Germinal center (tissue), 1 donor: ENCODE measurements at places on chromosomes 3 and 15.

DNA sequence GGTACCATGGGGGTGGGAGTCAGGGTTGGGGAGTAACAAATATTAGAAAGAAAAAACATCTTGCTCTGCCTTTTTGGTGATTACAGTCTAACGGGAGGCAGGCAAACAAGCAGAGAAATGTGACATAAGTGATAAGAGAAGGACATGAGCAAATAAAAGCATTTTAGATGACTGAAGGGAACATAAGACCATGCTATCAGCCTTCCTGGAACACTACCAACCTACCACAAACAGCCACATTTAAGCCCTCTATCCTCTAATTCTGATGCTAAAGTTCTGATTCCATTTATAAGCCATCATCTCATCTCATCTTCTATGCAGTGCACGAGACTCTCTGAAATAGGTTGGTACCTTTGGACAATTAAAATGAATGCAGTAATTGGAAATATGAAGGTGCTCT is 243.4 kb upstream of the P2RY1 start:
- DNase-seq: no peak

DNA sequence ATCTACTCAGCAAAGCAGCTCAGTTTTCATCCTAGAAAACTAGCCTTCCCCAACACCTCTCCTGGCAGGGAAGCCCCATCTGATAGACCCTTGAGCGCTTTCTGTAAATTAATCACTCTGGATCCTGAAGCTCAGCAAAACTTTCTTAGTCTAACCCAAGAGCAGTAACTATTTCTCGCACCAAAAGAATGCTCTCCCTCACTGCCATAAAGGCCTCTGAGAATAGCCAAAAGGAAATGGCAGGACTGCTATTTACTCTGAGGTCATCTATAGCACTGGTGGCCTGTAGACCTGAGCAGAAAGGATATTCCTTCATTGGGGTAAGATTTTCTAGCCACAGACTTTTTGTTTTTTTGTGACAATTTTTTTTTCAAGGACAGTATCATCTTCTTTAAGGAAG is 345.8 kb upstream of the ADAMTS9 start:
- no peak for DNase-seq

GRCh38 chr3:28267984-28268849 is 26.8 kb downstream of the CMC1 start:
- no peak for DNase-seq

GRCh38 chr15:32781781-32782180 is 64.0 kb downstream of the GREM1 start:
- DNase-seq: no peak

DNA sequence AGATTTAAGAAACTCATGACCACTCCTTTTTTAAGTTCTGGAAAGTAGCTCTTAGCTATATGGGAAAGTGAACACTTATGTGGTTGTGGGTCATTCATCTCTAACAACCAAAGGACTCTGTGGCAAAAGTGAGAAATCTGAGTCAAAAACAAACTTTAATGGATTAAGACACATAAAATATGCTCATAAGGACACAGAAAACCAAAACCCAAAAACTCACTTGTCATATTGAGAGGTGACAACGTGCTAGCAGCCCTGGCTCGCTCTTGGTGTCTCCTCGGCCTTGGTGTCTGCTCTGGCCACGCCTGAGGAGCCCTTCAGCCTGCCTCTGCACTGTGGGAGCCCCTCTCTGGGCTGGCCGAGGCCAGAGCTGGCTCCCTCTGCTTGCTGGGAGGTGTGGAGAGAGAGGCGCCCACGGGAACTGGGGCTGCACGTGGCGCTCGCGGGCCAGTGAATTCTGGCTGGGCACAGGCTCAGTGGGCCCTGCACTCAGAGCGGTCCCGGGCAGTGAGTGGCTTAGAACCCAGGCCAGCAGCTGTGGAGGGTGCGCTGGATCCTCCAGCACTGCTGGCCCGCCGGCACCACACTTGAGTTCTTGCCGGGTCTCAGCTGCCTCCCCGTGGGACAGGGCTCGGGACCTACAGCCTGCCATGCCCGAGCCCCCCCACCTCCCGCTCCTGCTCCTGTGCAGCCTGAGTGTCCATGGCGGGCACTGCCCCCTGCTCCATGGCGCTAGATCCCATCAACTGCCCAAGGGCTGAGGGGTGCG is 30.3 kb upstream of the SKIL start:
- DNase-seq: no peak

DNA sequence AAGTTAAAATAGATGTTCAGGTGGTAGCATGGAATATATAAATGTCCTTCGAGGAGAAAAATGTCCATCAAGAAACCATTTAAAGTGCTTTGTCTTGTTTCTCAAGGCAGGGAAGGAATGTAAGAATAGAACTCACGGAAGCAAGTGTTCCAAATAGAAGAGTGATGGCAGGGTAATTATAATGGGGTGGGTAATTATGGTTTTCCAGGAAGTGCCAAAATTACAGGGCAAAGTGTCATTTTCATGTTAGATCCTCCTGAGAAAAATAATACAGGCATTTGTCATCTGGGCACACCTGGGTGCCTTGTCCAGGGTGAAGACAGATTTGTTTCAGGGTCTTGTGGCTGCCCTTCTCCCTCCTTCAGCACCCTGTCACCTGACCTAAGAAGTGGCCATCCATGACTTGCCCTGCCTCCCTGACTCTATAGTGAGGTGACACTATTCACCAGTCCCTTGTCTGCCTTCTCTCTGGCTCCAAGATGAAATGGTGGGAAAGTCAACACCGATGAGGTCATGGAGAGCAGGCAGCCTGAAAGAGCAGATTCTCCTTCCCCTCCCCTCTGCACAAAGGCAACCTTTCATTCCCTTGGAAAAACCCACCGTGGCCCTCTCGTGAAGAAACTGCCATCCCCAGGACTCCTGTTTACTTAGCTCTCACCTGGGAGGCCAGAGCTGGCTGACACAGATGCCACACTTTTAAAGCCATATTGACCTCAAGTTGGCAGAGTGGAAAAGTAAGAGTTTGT is 45.1 kb upstream of the AMOTL2 start:
- DNase-seq: no peak

DNA sequence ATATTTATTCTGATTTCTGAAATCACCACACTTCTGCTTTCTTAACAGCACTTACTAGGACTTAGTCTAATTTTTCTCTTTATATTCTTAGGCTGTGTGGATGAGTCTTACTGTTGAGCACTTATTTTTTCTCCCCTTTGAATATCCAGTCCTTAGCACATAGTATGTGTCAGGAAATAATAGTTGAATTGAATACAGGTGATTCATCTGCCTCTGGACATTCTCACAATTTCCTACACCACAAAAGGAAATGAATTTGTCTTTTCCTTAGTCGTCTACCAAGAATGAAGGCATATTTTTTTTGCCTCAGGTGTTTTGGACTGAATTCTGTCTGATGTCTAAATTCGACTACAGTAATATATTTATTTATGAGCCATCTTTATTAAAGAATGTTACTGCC is 204.2 kb downstream of the GHSR start:
- DNase-seq: no peak

- DNase-seq: no peak
These were observed 175.1 kb upstream of the CTNNB1 start for GRCh38 chr3:41024031-41024836.

- DNase-seq: no peak
These were observed 105.0 kb downstream of the MYLK start for GRCh38 chr3:123778991-123779622.

- no peak for DNase-seq
These were observed 83.8 kb upstream of the BCHE start for GRCh38 chr3:165920984-165921383.
